NT2/D1 (cell line): ENCODE measurements at places on chromosomes 11 and 22.

GRCh38 chr22:49411236-49411635 lies 416.4 kb downstream of the BRD1 start:
- no peak for DNase-seq

DNA sequence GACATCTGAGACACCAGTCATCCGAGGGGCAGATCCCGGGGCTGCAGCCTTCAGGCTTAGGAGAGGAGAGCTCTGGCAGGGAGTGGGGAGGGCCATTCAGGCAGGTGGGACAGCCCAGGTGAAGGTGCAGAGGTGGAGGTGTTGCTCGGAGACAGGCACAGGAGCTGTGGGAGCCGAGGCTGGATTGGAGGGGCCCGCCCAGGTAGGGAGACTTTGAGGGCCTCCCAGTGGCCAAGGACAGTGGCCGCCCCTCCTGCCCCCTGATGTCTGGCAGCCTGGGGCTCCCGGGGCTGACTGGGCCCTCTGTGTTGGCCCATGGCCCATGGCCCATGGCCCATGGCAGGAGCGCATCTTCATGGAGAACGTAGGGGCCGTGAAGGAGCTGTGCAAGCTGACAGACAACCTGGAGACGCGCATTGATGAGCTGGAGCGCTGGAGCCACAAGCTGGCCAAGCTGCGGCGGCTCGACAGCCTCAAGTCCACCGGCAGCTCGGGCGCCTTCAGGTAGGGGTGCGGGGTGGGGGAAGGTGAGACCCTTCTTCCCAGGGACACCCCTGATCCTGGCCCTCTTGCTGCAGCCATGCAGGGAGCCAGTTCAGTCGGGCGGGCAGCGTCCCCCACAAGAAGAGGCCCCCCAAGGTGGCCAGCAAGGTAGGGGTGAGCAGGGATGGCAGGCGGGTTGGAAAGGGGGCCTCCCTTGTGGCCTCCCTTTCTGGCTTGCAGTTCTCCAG lies 13.3 kb downstream of the TMEM258 start:
- no peak for DNase-seq

GRCh38 chr11:105004021-105004420 lies 18.9 kb downstream of the CASP5 start:
- no peak for DNase-seq

- no peak for DNase-seq
Observed at GRCh38 chr11:9004183-9004926, 554 bp upstream of the NRIP3 start.

GRCh38 chr11:64864473-64865285 lies 13.7 kb downstream of the EHD1 start:
- DNase-seq: no peak

DNA sequence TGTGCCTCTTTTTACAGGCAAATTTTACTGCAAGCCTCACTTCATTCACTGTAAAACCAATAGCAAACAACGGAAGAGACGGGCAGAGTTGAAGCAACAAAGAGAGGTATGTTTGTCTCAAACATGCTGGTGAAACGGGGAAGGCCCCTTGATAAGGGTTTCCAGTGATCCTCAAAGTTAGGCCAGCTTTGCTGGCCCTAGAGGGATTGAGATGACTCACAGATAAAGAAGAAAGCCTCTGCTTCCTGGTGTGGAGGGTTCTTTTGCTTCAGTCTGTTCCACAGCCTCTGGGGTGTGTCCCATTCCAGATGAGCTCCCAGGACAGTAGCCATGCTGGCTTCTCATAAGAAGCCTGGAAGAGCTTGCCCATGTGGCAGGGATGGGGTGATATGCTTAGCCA lies 118.9 kb upstream of the PARVA start:
- DNase-seq: no peak

DNA sequence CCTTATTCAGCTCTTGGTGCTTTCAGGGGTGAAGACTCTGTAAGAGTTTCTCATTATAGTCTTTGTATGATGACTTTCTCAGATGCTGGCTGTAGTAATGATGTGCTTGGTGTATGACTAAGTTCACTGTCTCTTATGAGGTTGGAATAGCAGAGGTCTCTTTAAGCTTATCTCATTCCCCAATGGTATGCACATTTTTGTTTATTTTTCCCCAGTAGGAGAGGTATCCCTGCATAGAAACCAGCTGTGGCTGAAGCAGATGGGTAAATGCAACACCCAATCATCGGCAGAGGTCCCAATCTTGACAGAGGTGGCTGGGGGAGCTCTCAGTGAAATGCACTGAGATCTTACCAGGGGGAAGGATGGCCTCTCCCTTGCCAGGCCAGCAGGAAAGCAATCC lies 34.6 kb downstream of the BBOX1 start:
- DNase-seq: no peak

DNA sequence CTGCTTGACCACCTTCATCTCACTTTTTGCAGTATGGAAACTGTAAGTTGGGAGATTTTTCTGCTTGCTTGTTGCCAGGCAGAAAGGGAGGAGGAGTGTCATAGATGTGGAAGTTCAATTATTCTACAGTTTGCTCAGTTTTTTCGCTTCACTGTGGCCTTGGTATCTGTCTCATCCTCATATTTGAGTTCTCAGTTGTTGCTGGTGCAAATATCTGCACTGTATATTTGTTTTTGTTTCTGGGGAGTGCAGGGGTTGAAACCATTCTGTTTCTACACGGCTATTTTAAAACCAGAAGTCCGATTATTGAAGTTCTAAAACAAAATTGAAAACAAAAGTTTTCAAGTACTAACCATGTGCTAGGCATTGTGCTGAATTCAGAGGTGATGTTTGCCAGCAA lies 153.4 kb downstream of the JRKL start:
- DNase-seq: no peak

- no peak for DNase-seq
Observed at GRCh38 chr22:21725956-21726649, 9.5 kb downstream of the YPEL1 start.

DNA sequence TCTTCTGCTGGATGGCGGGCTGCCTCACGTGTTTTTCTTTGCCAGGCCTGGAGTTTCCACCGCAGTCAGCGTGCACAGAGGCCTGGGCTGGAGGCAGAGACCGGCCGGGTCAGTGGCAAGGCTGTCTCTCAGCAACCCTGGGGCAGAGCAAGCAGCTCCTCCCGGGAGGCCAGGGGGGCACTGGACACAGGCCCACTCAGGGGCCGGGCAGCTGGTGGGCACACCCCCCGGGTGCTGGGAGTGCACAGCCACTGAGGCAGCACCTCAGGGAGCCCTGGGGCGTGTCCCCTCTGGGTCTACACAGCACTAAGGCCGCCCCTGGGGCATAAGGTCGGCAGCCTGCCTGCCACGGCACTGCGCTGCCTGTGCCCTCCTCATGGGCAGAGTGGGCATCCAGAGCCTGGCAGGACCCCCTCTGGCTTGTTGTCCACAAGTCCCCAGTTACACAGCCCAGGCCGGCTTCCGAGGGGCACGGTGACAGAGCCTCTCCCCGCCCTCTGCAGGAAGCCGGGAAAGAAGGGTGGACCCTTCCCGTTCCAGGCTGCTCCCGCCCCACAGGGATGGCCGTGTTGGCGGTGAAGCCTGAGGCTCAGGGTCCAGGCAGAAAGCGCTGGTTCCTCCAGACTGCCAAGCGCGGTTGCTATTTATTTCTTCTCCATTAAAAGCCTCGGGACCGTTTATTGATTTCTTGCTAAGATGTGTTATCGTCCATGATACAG lies 18.5 kb upstream of the TH start:
- no peak for DNase-seq

GRCh38 chr11:121864660-121865059 lies 251.4 kb downstream of the BLID start:
- DNase-seq: no peak

GRCh38 chr11:32188785-32189184 lies 97.9 kb downstream of the RCN1 start:
- DNase-seq: no peak

DNA sequence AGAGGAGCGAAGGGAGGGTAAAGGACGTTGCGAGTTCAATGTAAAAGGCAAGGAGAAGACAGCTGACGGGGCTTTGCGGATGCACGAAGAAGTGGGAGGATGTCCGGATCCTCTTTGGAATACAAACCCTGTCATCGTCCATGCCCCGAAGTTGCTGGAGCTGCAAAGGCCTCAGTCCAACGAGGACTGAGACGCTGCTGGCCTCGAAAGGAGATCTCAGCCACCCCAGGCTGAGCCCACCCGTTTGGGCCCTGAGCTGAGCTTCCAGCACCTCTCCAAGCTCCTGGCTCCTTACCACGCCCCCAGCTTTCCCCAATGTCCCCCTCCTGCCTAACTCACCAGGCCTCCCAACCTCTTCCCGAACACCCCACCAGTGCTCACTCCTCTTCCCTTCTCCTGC lies 46.1 kb upstream of the PHF21B start:
- no peak for DNase-seq

GRCh38 chr11:19076744-19077589 lies 16.4 kb upstream of the MRGPRX2 start:
- no peak for DNase-seq

GRCh38 chr22:44419429-44419828 lies 78.6 kb downstream of the RTL6 start:
- DNase-seq: no peak

DNA sequence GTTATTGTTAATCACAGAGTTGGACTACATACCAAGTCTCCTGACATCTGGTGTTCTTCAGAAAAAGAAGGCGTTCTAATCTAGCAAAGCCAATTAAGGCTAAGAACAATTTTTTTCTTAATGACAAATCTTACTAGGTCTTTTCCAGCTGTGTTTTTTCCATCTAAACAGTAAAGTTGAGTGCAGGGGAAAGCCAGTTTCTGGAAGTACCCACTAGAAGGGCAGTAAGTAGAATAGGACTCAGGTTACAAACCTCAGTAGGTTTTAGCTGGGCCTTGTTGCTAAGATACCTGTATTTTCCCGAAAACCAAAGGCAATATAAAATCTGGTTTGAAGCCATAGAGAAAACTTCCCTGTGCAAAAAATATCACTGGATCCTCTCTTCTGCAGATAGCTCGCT lies 351.9 kb downstream of the ETS1 start:
- DNase-seq: no peak

DNA sequence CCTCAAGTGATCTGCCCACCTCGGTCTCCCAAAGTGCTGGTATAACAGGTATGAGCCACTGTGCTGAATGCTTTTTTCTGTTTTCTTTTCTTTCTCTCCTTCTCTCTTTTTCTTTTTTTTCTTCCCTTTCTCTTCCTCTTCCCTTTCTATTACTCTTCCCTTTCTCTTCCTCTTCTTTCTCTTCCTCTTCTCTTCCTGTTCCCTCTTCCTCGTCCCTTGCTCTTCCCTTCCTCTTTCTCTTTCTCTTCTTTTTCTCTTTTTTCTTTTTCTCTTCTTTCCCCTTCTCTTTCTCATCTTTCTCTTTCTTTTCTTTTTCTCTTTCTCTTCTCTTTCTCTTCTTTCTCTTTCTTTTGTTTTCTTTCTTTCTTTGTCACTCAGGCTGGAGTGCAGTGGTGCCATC lies 1.2 kb downstream of the OOSP1 start:
- DNase-seq: no peak
